H1 (cell line): ENCODE measurements at places on chromosomes 13 and 19.

GRCh38 chr13:112689303-112690245 is at the start of gene ATP11A:
Gene ATP11A (plus strand): TSS chr13:112690038. CDS start chr13:112690417, 379 bp downstream.
- peak; percentile 25 for DNase-seq

GRCh38 chr19:48390188-48391099 is 907 bp downstream of the KDELR1 start:
- DNase-seq, result no peak

DNA sequence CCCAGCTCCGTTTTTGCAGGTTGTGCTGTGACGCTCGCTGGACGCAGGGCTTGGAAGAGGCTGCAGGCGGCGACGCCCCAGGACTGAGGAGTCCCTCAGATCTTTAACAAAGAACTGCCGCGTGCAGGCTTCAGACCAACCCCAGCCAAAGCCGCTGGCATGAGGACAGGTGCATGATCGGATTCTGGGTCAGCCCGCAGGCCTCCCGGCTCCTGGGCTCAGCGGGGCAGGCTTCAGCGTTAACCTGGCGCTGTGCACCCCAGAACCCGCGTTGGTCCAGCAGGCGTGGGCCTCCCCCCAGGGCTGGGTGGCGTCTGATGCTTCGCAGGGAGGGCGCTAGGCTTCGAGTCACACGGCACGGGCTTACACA is 920 bp upstream of the TIMM13 start:
- DNase-seq, result peak; percentile 71

DNA sequence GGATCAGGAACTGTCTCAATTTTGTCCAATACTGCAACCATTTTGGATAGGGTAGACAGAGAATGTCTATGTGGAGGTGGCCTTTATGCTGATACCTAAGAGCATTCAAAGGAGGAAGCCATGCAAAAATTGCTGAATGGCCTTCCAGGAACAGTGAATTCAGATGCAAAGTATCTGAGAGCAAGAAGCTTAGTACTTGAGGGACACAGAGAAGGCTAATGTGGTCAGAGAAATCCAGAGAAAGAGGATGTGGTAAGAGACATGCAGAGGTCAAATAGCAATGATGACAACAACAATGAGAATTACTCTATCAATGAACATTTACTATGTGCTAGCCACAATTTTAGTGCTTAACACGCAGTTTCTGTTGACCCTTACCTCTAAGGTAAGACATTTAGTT is 785.6 kb upstream of the KLHL1 start:
- DNase-seq, result no peak

DNA sequence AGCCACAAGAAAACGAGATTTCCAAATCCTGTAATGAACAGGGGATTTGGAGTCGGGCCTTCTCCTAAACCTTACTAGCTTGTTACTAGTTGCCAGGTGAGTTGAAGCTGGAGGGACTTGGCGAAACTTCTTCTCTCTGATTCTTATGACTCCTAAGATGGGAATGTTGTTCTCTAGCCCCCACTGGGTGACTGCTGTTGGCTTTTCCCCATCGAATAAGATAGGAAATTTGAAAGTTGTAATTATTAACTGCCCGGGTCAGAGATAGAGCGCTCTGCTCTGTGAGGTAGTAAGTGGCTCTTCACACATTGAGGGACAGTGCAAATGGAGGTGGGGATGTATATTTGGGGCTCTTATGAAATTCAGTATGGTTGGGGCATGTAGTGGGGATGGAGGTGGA is 111.2 kb upstream of the MBNL2 start:
- no peak for DNase-seq

DNA sequence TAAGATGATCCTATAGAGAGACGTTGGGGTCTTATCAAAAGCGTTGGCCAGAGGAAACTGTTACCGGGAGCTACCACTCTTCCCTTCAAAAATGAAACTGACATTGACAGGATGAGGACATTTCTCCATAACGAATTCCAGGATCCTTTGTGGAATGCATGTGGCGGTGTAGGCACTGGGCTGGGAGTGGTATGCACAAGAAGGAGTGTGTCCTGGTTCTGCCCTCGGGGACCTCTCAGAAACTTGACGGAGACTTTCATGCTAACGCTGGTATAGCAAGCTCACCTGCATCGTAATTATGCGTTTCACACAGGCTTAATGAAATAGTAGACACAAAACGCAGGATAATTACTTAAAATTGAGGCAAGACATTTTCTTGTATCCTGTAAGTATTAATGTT is 441.1 kb downstream of the FGF9 start:
- no peak for DNase-seq

DNA sequence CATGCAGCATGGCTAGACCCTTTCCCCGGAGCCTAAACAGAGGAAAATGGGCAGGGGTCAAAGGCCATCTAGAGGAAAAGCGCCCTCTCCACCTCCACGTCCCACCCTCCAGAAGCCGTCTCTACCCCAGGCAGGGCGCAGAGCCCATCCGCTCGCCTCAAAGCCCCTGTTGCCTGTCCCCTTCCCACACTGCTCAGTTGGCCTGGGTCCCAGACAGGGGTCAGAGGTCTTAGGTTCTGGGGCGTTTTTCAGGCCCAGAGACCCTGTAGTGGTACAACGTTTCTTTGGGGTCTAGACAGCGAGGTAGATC is 285 bp downstream of the TMEM143 start:
- DNase-seq, result no peak

DNA sequence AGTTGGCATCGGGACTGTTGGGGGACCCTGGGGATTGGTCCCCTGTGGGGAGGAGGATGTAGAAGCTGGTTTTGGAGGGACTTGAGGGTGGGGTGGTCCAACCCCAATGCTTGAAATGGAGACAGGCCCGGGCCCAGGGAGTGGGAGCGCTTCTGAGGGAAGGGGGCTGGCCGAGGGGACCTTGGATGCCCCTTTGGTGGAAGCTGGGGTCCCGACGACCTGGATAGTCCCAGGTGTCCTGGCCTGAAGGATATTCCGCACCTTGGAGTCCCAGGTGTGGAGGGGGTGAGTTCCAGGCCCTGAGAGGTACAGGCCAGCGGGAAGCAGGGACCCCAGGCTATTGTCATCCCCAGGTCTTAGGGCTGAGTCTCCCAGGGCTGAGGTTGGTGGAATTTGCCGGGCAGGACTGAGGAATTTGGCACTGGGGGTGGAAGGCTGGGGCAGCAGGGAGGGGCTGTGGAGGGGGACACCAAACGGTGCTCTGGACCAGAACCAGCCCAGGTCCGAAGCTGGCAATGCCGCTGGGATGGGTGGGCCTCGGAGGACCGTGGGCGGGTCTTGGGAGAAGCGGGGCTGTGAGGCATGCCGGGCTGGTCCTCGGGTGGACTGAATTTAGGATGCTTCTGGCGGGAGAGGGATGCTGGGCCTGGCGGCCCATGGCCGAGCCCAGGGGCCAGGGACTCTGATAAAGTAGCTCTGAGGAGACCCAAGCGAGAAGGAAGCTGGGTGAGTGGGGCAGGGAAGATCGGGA is 1.8 kb downstream of the HDGFL2 start:
- DNase-seq, result peak; percentile 52

DNA sequence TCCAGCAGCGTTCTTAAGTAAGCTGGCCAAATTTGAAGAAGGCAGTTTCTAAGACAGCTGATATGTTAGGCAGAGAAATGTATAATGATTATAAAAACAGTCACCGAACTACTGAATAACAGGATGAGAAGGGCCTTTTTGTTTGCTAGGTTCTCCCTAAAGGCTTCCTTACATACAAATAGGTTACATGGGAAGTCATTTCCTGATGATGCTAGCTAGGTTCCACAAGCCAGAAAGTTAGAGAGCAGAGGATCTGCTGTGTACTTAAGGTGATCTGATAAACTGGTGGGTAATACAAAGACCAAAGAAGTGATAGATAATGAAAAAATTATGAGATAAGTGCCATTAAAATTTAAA is 139.7 kb downstream of the VWA8 start:
- no peak for DNase-seq

GRCh38 chr19:35085947-35086346 is 29.7 kb upstream of the FXYD3 start:
- DNase-seq, result no peak

GRCh38 chr19:33484226-33484774 is 37.3 kb downstream of the PEPD start:
- DNase-seq, result no peak

DNA sequence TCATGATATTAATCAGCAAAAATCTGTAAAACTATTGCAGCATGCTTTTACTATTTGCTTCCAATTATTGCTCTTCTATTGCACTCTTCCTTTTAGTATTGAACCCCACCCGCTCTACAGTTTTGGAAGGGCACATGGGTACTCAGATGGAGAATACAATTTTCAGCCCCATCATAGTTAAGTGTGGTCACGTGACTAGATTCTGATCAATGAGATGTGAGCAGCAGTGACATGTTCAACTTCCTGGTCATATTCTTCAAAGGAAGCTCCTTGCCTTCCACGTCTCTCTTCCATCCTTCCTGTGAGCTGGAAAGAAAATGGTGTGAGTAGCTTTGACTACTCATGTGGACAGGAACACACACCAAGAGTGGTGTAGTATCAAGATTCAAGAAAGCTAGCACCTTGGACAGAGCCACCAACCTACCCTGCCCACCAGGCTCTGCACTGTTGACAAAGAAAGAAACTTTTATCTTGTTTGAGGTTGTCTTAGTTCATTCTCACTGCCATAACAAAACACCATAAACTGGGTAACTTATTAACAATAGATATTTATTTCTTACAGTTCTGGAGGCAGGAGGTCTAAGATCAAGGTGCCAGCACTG is 3.8 kb upstream of the FGF14 start:
- no peak for DNase-seq

- DNase-seq, result no peak
Measured at GRCh38 chr13:50243931-50244330, 228.7 kb downstream of the KCNRG start.

- DNase-seq, result no peak
Measured at GRCh38 chr19:52741951-52742485, 7.2 kb upstream of the ZNF611 start.

GRCh38 chr13:82766732-82767321 is 1115.4 kb downstream of the SLITRK1 start:
- DNase-seq, result no peak

DNA sequence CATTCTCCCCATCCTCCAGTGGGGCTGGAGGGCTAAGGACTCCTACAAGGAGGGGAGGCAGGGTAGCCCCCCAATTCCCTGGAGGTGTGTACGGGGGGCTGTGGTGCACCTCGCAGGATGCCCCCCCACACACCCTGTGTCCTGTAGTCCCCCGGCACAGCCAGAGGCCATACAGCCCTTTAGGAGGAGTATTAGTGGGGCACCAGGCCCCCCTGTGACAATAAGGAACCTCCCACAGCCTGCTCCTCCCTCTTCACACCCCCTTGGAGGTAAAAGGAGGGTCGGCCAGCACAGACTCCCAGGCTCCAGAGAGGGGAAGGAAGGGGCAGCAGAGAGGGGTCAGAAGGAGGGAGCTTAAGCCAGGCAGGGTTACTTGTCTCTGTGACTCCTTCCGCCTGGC is at the start of gene NANOS3:
NANOS3 (plus strand) TSS at position 301 of the 400 bp plus-strand sequence. CDS start 115 bp downstream, outside the sequence.
- no peak for DNase-seq

- DNase-seq, result no peak
Measured at GRCh38 chr19:12574036-12574435, 22.8 kb upstream of the ZNF564 start.

GRCh38 chr19:50147462-50148423 is 15.3 kb downstream of the IZUMO2 start:
- DNase-seq, result peak; percentile 86

GRCh38 chr19:10538204-10538983 is 5.3 kb upstream of the ATG4D start:
- no peak for DNase-seq

DNA sequence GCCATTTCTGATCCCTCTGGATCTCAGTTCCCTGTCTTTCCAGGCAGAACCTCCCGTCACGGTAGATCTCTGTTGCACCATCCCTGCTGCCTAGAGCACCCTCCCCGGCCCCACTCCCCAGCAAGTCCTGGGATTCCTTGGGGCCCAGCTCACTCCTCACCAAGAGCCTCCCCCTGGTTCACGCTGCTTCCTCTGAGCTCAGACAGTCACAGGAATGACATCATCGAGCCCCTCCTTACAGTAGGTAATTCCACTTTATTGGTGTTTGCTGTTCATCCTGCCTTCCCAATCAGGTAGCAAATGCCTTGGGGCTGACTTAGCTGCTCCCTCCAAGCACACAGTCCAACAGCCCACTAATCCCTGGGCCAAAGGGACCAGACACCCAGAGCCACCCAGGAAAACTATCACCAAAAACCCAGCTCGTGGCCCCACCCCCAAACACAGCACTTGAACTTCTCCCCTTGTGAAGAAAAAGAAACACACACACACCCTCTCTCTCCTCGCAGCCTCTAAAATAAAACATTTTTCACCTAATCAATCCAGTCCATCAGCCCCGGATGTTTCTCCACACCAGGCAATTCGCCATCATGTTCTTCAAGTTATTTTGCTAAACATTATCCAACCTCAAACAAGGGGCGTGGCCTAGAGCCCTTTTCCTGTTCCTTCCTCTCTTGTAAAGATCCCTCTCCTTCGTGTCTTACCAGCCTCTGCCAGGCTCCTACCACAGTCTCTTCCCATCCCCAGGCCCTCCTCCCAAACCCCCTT is 2.5 kb downstream of the NAPA start:
- no peak for DNase-seq

DNA sequence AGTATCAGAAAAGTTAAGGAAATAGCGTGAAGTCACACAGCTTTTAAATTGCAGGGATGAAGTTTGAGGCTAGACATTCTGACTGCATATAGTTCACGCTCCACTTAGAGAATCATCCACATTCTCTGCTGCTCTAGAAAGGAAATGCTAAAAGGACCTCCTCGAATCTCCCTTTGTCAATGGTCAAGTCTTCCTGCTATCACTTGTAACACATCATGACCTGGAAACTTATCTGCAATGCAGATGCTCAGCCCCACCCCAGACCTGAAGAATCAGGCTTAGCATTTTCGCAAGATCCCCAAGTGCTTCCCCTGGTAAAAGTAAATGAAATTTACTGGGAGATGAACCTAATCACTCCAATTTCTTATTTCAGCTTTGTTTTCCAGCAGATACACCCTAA is 372.1 kb downstream of the LIG4 start:
- DNase-seq, result no peak

DNA sequence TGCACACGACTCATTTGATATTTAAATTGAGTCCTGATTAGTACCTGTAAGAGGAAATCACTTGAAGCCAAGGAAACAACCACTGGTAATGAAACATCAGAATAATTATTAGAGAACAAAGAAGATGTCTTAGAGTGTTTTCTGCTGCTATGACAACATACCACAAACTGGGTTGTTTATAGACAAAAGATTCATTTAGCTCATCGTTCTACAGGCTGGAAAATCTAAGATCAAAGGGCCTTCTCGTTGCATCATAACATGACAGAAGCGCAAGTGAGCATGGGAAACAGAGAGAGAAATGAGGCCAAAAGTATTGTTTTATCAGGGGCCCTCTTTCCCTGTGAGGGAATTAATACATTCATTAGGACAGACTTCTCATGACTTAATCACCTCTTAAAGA is 1024.0 kb upstream of the PCDH9 start:
- DNase-seq, result no peak

DNA sequence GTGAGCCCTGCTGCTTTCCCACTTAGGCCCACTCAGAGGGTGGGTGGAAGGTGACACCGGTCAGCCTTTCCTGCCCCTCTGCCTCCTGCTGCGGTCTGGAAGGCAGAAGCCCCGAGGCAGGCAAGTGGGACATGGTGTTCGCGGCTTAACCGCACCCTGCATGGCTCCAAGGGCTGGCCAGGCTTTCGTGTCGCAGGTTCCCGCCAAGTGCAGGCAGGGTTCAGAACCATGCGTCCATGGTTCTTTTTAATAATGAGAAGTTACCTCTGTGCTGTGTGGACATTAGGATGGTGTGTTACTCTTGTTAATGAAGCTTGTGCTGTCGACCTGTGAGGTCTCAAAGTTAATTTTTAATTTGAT is 986 bp downstream of the DGKH start:
- no peak for DNase-seq
